ENCODE measurements at places on chromosomes 5 and 9.

- no peak for DNase-seq
Measured at GRCh38 chr9:90659650-90660364, 17.2 kb upstream of the DIRAS2 start.

GRCh38 chr5:176881816-176882566 is 17.2 kb downstream of the HK3 start:
- DNase-seq, result no peak

GRCh38 chr5:158907856-158908255 is 191.9 kb downstream of the EBF1 start:
- no peak for DNase-seq

GRCh38 chr9:15374825-15375224 is 47.9 kb upstream of the SNAPC3 start:
- no peak for DNase-seq

- DNase-seq, result no peak
Measured at GRCh38 chr9:136997371-136997770, 1.0 kb upstream of the CLIC3 start.

DNA sequence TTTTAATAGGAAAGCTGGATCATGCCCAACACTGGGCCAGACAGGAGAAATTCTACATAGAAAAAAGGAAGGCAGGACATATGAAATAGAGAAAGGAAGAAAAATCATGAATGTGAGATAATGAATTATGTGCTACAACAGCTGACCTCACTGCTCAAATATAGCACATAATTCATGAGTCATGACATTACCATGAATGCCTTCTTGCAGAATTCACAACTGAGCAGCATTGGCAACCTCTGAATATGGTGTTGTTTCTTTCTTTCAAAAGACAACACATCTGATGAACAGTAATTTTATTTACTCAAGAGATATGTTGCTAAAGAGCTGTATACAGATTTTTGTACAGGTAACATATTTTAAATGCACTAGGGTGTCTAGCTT is 34.4 kb downstream of the APBA1 start:
- no peak for DNase-seq

- DNase-seq, result no peak
Measured at GRCh38 chr5:54895816-54896341, 89.5 kb downstream of the ESM1 start.

GRCh38 chr9:112863214-112863613 is 27.5 kb downstream of the SLC46A2 start:
- DNase-seq, result peak; percentile 36

DNA sequence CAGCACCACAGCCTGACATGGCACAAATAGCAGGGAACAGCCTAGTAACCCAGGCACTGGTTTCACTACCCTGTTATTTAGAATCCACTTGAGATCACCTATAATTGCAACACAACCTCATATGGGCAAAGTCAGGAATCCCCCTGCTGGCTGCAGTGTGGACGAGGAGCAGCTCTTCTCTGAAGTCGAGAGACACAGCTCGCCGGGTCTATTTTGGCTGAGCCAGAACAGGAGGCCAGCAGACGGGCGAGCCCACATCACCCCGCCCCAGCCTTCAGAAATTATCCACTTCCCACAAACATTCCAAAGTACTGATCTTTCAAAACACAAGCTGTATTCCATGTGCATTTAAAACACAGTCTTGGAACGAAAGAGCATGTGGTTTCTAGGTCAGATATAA is 179.0 kb downstream of the ROR2 start:
- DNase-seq, result peak; percentile 54

GRCh38 chr5:147819261-147819770 is 12.2 kb downstream of the SPINK1 start:
- DNase-seq, result no peak

GRCh38 chr5:133309984-133310621 is 258.3 kb downstream of the HSPA4 start:
- DNase-seq, result no peak

DNA sequence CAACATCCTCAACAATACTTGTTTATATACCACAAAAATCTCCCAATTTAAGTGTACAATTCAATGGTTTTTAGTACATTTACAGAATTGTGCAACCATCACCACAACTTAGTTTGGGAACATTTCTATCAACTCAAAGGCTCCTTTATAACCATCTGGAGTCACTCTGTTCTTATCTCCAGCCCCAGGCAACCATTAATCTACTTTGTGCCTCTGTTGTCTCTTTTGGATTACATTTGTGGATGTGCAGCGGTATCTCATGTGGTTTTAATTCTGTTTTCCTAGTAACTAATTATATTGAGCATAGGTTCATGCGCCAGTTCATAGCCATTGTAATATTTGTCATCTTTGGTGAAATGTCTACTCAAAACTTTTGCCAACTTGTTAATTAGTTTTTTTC is 14.4 kb downstream of the ADAMTS19 start:
- DNase-seq, result no peak
